Mesothelial cell of epicardium (in vitro differentiated cells): ENCODE measurements at places on chromosomes 1 and 21. TPM values are rescaled to one million over a fixed set of nuclear protein-coding genes. Genes with fewer than 3 reads are reported as not detected.
A peak's percentile ranks its signal among the peaks of the same experiment; 100 is the strongest.

GPR137B gene
- 22.1 to 25.2 TPM (median 23.1 TPM) in 3 replicates for total RNA-seq

- peaks cover 7% of the 10 kb centered on the region for H3K4me1 ChIP-seq
- H3K36me3 ChIP-seq, result peaks cover 11% of the 10 kb centered on the region
- H3K4me3 ChIP-seq, result no peak overlapping the region
- no peak for DNase-seq
- H3K27ac ChIP-seq, result no peak overlapping the region
- H3K27me3 ChIP-seq, result no peaks in the 10 kb centered on the region
Measured at GRCh38 chr1:84164161-84164560, 20.1 kb downstream of the PRKACB start.

DNA sequence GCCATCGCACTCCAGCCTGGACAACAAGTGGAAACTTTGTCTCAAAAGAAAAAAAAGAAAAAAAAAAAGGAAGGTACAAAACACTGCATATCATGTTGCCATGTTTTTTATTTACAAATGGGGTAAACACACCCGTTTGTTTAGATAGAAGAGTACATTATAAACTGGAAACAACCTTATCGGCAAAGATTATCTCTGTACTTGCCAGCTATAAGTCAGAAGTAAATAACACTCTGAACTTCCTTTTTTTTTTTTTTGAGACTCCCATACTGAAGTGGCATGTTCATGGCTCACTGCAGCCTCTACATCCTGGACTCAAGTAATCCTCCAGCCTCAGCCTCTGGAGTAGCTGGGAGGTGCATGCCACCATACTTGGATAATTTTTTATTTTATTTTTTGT is 21.9 kb downstream of the USP48 start:
- no peak for DNase-seq
- H3K4me3 ChIP-seq, result no peak overlapping the region
- no peaks in the 10 kb centered on the region for H3K36me3 ChIP-seq
- H3K27ac ChIP-seq, result no peak overlapping the region
- H3K4me1 ChIP-seq, result peaks cover 23% of the 10 kb centered on the region

DNA sequence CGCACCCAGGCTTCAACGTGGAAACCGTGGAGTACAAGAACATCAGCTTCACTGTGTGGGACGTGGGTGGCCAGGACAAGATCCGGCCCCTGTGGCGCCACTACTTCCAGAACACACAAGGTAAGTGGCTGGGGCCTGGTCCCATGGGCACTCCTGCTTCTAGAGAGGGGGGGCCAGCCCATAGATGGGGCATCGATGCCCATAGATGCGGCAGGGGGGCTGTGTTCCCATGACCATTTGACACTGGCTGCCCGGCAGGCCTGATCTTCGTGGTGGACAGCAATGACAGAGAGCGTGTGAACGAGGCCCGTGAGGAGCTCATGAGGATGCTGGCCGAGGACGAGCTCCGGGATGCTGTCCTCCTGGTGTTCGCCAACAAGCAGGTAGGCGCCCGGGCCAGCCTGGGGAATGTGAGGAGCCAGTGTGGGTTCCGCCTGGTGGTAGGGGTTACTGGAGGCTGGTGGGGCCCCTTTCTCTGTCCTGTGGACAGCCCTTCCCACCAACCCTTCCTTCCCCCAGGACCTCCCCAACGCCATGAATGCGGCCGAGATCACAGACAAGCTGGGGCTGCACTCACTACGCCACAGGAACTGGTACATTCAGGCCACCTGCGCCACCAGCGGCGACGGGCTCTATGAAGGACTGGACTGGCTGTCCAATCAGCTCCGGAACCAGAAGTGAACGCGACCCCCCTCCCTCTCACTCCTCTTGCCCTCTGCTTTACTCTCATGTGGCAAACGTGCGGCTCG is 5.6 kb downstream of the C1orf35 start:
- DNase-seq, result no peak
- peaks cover 42% of the 10 kb centered on the region for H3K36me3 ChIP-seq
- H3K4me1 ChIP-seq, result peaks cover 5% of the 10 kb centered on the region
- no peak overlapping the region for H3K27ac ChIP-seq

- peaks cover 29% of the 10 kb centered on the region for H3K36me3 ChIP-seq
- H3K27me3 ChIP-seq, result no peaks in the 10 kb centered on the region
- H3K27ac ChIP-seq, result peak overlapping the region; percentile 60
- DNase-seq, result no peak
- H3K4me1 ChIP-seq, result peaks cover 1% of the 10 kb centered on the region
- no peak overlapping the region for H3K4me3 ChIP-seq
Measured at GRCh38 chr1:22886211-22886610, 86.5 kb downstream of the LACTBL1 start.
